Fibroblast of skin of left biceps (primary cell): ENCODE measurements at places on chromosomes 3 and 15.

- DNase-seq, result no peak
These were observed 51.6 kb downstream of the SEMA3G start for GRCh38 chr3:52393131-52393807.

DNA sequence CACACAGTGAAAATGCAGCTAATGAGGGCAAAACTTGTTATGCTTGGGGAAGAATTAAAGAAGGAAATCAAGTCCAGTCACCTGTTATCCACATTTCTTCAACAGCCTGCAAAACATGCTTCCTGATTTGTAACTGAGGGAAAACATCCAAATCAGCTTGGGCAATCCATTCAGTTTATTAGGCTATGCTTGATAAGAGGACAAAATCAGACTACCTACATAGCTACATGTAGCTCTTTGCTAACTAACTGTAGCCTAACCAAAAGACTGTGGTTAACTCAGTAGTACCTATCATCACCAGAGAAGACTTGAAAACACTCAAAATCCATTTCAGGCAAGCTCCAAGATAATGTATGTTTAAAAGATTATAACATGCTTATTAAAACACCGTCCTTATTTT lies 436.4 kb downstream of the SHQ1 start:
- no peak for DNase-seq

GRCh38 chr3:10628891-10629670 lies 123.7 kb upstream of the ATP2B2 start:
- DNase-seq, result no peak

DNA sequence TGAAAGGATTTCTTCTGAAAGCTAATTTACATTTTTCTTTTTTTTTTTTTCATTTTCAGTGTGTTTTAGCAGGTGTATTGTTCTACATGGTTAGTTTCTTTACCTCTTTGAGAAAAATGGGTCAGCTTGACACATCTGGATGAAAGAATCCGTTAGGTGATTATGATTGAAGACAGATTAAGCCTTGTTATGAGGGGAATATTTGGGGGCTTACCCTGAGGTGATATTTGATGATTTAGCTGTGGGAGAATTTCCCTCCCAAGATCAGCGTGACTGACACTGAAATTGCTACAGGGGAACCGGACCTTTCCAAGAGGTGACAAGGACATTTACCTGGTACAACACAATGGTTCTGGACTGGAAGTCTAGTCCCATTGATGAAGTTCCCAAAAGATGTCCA lies 147.5 kb downstream of the NFKBIZ start:
- no peak for DNase-seq

GRCh38 chr15:35477312-35478262 lies 68.4 kb downstream of the DPH6 start:
- DNase-seq, result no peak

GRCh38 chr3:12400616-12401194 lies 83.6 kb upstream of the TSEN2 start:
- DNase-seq, result peak; percentile 51

- no peak for DNase-seq
These were observed 683.0 kb downstream of the NTRK3 start for GRCh38 chr15:87573534-87573933.

DNA sequence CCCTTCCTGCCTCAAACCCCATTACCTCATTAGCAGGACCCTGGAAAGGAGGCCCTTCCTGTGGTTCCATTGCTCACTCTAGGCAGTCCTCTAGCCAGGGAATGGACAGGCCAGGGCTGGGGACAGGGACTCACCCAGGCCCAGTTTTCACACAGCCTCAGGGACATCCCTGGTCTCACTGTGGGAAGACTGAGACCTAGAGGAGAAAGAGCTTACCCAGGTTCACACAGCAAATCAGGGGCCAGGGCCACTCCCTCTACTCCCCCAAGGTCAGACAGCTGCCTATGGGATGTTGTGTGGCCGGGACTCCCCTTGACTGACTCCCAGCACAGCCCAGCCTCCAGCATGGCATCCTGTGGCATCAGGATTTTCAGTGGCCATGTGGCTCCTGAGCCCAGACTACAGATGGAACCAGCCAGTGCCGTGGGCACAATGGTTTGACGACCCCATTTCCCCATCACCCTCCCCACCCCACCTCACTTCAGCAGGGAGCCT lies 49.3 kb downstream of the ADAMTS7 start:
- DNase-seq, result no peak

- no peak for DNase-seq
These were observed 4.5 kb downstream of the LRRC31 start for GRCh38 chr3:169865176-169865767.

- no peak for DNase-seq
These were observed at the start of gene GPR149 for GRCh38 chr3:154430014-154430413. TSS of gene GPR149 (minus strand) at chr3:154430190. CDS start at chr3:154429615, 575 bp downstream.
